ENCODE measurements at places on chromosomes 6 and 20.

DNA sequence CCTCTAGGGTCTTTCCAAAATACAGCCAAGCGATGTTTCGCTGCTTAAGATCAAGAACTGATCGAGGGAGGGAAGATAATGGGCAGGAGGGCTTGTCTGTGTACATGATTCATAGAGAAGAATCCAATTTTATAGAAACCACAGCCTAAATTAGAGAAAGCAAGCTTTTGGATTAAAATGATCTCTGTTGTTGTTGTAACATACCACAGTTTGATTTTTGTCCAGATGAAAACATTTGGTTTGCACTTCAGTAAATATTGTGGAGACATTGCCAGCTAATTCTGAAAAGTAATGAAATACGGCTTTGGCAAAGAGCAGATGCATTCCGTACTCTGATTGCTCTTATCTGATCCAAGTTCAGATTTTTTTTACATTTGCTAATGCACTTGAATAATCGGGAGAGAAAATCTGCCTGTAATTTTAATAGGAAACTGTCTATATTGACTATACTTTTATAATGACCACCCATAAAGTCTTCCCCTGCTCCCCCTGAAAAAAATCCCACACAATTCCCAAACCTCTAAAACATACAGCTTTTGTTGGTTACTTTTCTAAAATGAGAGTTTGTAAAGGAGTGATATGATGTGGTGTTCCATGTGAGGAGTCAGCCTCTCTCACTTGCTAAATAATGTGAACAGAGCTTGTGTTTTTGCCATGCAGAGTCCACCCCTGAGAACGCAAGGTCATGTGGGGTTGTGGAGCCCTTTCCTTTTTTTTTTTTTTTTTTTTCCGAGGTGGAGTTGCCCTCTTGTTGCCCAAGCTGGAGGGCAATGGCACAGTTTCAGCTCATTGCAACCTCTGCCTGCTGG, 199.9 kb downstream of the DTNBP1 start:
- DNase-seq: no peak

DNA sequence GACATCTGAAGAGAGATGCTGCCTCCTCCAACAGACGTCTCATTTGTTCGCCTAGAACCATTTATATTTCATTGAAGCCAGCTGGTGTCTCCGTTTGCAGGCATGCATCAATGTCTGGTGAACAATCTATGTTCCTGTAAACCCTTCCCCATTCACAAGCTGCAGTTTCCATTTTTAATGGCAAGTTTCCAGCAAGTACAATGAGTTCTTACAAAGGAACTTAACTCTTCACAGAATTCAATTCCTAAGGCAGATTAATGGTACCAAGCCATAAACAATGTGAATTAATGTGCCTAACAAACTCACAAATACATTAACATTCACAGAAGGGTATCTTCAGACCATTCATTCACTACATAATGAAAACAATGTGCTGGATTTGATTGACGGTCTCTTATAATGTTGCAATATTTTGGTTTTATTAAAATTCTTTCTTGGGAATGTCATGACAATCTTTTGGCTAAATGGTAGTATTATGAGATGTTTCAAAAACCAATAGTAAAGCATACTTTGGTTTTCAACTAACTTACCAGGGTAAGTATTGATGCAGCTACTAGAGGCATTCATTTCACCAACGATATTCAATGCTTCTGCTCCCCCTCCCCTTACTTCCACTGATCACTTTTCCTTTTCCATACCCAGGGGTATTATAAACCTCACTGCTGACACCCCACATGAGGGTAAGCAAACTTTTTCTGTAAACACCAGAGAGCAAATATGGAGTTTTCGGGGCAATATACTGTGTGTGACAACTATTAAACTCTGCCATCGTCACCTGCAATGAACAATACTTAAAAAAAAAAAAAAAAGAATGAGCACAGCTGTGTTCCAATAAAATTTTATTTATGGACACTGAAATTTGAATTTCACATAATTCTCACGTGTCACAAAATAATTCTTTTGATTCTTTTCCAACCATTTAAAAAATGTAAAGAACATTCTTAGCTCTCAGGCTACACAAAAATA, 4.2 kb downstream of the AKIRIN2 start:
- no peak for DNase-seq

- DNase-seq: no peak
These were observed 48.3 kb downstream of the PTPN1 start for GRCh38 chr20:50558483-50558925.

DNA sequence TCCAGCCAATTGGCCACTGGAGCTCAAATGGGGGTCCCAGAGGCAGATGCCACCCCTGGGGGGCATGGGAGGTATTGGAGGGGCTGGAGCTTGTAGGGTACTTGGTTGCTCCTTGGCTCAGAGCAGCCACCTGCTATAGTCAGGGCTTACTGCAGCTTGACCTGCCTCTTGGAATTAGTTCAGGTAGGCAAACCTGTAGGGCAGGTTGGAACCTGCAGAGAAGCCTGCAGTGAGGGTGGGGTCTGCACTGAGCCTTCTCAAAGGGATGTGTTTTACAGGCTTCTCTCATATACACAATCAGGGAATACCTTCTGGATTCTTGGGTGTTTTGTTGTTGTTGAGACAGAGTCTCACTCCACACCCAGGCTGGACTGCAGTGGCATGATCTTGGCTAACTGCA, 94.2 kb upstream of the MYL9 start:
- no peak for DNase-seq

DNA sequence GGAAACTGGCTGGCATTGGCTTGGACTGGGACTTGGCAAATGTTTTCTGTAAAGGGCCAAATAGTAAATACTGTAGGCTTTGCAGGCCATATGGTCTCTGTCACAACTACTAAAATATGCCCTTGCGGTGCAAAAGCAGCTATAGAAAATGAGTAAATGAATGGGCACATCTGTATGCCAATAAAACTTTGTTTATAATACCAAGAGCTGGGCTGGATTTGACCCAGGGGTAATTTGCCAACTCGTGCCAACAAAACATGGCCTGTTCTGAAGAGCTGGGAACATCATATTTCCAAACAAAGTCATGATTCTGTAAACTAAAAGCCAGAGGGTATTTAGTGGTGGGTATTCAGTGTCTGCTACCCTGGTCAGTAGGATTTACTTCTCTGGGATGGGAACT, 320.1 kb upstream of the SOX4 start:
- no peak for DNase-seq

DNA sequence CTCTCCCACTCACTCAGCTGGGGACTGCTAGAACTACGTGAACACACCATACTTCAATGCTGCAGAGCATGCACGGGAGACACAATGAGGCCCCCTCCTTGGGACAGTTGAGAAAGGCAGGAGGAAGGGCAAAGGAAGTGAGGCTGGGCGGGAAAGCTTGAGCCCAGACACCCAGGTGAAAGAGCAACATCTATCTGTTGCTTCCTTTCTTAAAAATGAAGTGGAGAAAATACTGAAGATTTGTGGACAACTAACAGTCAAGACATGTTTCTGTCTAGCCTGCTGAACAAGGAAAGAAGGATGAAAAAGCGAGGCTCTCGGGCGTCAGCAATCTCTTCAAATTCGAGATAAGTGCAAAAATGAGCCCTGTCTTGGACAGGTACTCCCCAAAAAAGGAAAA, 3.0 kb upstream of the NNAT start:
- no peak for DNase-seq

GRCh38 chr6:14354919-14355572, 237.5 kb downstream of the CD83 start:
- peak; percentile 50 for DNase-seq

GRCh38 chr20:33653218-33653899, 8.8 kb upstream of the C20orf144 start:
- peak; percentile 81 for DNase-seq

GRCh38 chr20:14334306-14334930, 3.0 kb downstream of the FLRT3 start:
- no peak for DNase-seq

DNA sequence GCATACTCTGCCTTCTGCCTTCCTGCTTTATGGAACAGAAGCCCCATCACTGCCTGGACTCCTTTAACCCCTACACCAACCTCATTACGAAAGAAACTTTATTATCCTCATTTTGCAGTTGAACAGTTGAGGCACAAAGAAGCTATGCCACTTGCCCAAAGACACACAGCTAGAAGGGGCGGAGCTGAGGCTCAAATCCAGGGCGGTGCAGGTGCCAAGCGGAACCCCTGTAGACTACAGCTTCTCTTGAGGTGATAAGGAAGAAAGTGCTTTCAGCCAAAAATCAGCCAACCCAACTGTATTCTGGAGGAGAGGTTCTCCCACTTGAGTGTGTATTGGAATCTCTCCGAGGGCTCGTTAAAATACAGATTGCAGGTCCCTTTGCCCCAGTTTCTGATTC, 90.5 kb downstream of the PRND start:
- no peak for DNase-seq

- no peak for DNase-seq
These were observed 62.8 kb downstream of the IRF4 start for GRCh38 chr6:454148-454991.

DNA sequence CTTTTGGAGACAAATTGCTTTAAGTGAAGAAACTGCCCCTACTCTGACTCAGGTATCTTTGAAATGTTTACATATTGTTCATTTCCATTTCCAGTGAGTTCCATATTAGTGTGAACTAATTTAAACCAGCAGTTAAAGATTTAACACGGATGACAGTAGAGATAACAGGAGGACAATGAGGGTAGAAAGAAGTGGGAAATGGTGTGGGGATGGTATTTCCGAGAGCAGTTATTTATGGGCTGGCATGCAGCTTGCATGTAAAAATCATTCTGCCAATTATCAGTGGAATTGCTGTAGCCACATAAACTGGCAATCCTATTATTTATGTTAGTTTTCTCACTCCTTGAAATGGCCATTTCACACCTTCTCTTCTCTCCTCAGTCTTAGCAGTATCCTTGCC, 8.6 kb upstream of the ADGRF5 start:
- DNase-seq: no peak

DNA sequence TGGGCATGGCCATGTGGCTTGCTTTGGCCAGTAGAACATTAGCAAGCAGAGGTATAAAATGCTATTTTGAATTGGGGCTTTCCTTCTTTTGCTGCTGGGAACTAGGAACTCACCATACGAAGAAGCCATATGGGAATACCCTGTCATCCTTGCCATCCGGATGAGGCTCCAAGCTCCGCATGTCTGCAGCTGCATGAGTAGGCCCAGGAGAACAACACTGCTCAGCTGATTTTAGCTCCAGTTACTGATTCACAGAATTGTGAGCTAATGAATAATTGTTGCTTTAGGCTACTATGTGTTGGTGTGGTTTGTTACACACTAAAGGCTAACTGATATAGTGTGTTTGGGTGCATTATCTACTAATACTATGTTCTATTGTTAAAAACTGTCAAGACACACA, 2.7 kb upstream of the PLCB4 start:
- DNase-seq: no peak

- DNase-seq: no peak
These were observed 4.1 kb upstream of the TPD52L1 start for GRCh38 chr6:125149256-125150144.

GRCh38 chr20:35840421-35840820, 68.6 kb downstream of the PHF20 start:
- DNase-seq: no peak

DNA sequence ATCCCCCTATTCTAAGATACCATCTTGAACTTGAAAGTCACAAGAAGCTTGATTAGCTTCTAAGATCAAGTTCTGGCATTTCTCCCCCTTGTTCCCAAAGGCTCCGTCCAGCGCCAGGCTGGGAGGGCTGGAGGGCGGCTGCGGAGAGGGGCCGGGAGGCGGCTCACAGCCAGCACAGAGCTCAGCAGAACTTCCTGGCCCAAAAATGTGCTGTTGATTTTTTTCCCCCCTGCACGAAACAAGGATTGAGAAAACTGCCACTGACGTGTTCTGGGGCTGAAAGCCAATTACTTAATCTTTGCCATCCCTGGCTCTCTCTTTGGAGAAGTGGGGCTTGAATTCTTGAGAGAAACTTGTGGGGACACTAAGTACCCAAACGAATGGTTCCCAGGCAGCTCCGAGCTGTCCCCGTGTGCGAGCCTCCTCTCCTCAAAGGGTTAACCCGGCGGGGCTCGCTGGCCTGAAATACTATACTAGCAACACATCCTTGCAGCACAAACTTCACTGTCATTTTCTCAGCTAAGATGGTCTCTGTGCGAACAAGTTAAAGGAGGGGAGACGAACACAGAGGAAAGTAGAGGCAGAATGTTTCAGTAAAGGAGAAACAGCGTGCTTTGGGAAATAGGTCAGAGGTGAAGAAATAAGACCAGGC, 452 bp downstream of the TRAF3IP2 start:
- peak; percentile 93 for DNase-seq

DNA sequence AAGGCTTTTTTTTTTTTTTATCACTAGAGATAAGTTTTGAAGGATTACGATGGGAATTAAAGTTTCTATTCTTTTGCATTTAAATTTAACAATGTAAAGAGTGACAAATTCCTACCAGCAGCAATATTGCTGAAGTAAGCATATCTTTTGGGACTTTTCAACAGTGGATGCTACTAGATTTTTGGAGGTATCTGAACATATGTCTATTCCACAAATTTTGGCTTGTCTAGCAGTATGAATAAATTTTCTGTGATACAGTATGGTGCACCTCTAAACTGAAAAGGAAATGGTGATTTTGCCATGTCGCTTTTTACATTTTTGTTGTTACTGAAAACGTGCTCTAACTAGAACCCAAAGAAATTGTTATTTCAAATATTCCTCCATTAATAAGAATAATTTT, 368.3 kb upstream of the MANEA start:
- no peak for DNase-seq

GRCh38 chr6:25337431-25337830, 58.3 kb downstream of the CARMIL1 start:
- DNase-seq: no peak

DNA sequence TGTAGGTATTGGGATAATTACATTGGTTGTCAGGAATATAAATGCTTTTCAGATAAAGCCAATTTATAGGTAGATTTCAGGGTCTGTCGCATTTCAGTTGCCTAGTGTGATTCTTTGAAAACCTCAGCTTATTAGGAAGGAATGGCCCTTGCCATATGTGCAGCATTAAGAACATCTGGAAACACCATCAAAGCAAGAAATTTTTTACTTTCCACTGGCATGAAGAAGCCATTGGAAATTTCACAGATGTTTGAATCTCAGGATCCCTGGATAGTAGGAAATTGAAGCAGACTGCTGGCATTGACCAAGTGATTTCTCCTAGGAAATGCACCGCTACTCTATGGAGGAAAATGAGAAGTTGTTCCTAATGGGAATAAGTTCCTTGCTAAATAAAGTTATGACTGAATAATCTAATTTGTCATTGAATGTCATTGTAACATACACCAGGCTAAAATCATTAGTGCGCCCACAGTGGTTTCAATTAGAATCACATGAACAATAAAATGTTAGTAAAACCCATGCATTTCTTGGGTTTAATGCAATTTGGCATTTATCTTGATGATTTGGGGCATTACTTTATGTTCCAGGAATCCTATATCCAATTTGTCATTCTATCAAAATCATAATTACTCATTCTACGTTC, 950.1 kb downstream of the EPHA7 start:
- DNase-seq: no peak

DNA sequence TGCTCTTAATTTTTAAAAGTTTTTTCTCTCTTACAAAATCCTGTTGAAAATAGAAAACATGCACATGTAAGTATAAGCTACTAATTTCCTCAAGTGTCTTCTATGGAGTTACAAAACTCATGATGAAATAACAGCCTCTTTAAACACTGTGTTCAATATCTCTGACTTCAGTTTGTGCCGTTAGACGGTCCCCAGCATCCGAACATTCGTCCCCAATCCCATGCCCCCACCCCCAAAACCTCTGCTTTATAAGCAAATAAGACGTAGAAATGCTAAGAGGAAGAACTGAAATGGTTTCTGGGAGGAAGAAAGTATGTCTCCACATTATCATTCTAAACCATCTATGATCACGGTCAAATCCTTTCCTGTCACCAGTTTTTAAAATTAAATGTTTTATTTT, 31.7 kb upstream of the MYB start:
- no peak for DNase-seq

- peak; percentile 78 for DNase-seq
These were observed 11.1 kb downstream of the EDEM2 start for GRCh38 chr20:35135867-35136586.

Data from tibial artery (tissue), 4 donors.